Anterior cingulate cortex (tissue), 58 donors: ENCODE measurements at places on chromosomes 7 and 10.
A peak's percentile ranks its signal among the peaks of the same experiment; 100 is the strongest.

DNA sequence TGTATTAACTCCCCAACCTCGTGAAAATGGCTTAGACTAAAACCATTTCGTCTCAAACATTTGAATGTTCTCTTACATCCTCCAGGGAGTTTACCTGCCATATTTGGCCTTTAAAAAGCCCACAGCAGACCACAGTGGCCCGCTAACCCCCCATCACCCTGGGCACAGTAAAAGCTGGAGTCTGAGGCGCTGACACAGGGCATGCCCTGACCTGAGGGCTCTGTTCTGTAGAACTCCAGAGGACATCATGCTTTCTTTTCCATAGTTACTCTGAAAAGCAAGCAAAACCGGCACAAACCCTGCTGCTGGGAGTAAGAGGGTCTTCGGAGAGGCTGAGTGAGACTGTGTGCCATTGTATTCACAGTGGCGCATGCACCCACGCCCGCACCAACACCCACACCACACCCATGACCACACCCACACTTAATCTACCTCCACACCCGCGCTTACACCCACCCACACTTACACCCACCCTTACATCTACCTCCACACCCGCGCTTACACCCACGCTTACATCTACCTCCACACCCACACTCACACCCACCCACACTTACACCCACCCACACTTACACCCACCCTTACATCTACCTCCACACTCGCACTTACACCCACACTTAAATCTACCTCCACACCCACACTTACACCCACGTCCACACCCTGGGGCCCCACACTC lies 32.1 kb downstream of the LRRC27 start:
- peak; percentile 91 for DNase-seq

GRCh38 chr7:88347517-88347916 lies 40.8 kb upstream of the STEAP4 start:
- no peak for DNase-seq

DNA sequence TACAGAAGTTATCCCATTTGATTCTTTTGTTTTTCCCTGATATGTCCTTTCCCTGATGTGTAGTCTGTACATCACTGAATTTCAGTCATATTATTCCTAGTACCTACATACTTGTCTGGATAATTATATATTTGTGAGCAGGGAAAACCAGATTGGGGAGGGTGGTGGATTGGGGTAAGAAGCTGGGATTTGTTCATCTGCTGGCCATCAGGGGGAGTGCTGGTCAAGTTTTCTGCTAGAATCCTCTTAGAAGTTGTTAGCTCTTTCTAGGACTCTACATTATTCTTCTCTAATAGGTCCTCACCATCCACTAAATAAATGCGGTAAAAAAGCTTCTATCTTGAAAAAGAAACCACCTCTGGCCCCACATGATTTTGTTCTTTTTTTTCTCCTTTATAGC lies 232.7 kb upstream of the TAC1 start:
- no peak for DNase-seq

DNA sequence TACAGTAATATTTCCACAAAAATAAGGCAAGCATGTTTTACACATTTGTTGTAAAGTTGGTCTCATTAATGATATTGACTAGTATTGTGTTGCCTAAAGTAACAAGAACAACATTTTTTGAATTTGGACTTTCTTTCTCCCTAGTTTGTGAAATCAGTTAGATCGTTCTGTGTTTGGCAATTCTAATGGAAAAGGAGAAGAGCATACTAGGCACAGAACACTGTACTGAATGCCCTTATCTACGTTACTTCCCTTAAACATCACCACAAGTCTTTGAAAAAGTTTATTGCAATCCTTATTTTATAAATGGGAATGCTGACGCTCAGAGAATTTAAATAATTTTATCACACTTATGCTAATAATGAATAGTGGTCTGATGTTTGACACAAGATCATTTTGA lies 372.2 kb downstream of the EXOC4 start:
- no peak for DNase-seq

- DNase-seq: no peak
Observed at GRCh38 chr7:24024276-24025068, 259.5 kb upstream of the NPY start.

GRCh38 chr10:1289591-1289990 lies 233.4 kb downstream of the WDR37 start:
- no peak for DNase-seq

- DNase-seq: no peak
Observed at GRCh38 chr10:34674176-34674575, 140.9 kb downstream of the PARD3 start.

DNA sequence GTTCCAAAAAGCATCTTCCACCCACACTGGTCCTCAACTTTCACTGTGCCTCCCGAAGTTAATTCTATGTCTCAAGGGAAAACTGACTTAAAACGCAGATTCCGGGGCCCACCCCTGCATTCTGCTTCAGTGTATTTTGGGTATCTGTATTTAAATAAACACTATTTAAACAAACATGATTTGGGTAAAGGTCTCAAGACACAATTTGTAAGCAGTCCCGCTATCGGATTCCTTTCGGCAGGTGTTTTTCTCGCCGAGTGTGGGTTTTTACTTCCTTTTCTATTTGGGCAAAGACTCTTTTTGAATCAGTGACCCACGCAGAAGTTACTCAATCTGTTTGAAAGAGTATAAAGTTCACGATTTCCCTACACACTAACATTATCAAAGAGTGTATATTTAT lies 1.2 kb downstream of the PDIA4 start:
- DNase-seq: no peak

DNA sequence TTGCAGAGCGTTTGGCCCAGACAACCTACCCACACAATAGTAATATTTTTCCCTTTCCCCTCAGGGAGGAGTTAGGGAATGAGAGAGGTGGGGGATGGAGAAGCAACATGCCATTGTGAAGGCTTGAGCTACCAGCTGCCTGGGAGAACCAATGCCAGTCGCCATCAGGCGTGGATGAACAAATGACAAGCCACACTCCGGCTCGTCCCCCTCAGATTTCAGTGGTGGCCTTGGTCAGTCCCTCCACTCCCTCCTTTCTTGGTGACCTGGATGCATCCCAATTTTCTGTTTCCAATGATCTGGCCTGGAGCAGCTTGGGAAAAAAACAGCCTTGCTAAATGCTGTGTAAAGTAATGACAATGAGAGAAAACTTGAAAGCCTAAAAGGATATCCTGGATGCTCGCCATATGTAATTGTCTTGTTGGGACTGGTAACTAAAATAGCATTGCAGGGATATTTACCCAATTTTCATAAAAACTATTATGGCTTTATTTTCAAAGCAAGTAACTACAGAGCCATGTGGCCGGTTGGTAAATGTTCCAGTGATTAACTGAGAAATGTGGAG lies 110.7 kb downstream of the ICA1 start:
- no peak for DNase-seq

GRCh38 chr10:126468467-126468866 lies 80.2 kb upstream of the ADAM12 start:
- DNase-seq: no peak

DNA sequence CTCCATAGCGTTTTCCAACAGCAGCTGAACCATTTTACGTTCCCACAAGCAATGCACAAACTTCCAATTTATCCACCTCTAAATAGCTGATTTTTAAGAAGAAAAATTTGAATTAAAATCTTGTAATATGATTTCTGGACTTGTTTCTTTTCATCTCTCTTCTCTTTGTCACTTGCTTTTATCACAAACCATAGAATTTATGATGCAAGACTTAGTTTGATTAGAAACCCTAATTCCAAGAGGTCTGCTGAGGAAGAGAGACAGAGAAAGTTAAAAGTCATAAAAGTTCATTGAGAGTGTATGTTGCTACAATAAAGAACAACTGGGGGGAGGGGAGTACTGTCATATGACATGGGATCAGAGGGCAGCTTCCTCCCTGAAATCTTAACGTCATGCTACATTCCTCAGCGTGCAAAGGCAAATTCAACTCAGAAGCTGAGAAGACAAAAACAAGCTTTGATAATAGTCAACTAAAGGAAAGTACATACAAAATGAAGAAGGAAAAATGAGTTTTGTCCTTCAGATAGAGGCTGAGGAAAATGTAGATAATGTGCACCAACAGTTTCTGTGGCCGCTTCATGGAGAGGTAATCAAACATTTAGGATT lies 18.4 kb upstream of the CUBN start:
- no peak for DNase-seq

DNA sequence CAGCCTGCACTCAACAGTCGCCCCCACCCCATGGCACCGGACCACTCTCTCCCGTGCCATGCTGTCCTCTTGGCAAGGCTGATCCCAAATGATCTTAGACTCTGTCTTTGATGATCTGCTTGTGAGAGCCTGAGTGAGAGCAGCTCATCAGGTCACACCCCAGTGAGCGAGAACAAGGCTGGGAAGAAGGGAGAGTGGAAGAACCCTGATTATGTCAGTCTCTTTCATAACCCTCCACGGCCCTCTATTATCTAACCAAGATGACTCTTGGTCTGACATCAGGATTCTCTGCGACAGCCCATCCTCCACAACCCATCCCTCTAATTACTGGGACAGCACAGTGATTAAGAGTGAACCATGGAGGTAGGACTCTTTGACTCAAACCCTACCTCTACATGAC lies 53.1 kb upstream of the C7orf33 start:
- DNase-seq: no peak

- no peak for DNase-seq
Observed at GRCh38 chr10:48493083-48493871, 111.6 kb downstream of the ARHGAP22 start.

DNA sequence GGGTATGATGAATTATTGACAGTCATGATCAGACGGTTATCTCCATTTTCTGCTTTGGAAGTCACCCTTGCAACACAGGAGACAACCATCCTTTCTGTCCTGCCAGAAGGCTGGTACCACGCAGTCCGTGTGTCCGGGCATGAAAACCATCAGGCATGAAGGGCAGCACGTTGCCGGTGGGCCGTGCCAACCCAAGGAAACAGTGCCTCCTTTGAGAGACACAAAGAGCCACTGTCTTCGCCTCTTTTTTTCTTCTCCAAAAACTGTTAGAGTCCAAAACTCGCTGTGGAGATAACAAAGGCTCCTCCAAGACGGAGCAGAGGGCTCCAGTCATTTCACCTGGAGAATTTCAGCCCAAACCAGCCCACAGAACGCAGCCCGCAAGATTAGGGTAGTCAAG lies 60.4 kb upstream of the ARHGAP21 start:
- DNase-seq: peak; percentile 76

GRCh38 chr7:128240696-128241386 lies at the start of gene LEP:
LEP (plus strand) TSS chr7:128241278; CDS start chr7:128252019, 10,741 bp downstream.
- no peak for DNase-seq

DNA sequence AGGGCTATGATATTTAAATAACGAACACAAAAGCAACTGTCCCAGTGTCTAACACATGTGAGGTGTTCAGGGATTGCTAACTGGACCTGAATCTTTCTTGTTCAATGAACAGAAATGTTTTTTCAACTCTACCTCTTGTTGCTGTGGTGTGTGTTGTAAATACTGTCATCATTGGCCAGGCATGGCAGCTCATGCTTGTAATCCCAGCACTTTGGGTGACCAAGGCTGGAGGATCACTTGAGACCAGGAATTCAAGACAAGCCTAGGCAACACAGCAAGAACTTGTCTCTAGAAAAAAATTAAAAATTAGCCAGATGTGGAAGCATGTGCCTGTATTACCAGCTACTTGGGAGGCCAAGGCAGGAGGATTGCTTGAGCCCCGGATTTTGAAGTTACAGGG lies 1250.9 kb downstream of the TYW1 start:
- no peak for DNase-seq

- DNase-seq: no peak
Observed at GRCh38 chr10:119542988-119543813, 682 bp upstream of the RGS10 start.

DNA sequence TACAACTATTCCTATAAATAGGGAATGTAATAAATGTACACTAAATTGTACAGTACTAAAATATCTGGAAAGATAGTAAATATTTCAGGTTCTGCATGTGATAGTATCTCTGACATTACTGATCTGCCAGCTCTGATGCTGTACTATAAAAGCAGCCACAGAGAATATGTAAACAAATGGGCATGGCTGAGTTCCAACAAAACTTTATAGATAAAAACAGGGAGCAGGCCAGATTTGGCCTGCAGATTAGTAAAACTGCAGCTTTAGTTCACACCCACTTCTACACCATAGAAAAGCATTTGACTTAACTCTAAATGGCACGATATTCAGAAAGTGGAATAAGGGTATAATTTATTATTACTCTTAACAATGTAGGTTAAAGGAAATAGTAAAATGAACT lies 18.8 kb upstream of the TLL2 start:
- DNase-seq: no peak

DNA sequence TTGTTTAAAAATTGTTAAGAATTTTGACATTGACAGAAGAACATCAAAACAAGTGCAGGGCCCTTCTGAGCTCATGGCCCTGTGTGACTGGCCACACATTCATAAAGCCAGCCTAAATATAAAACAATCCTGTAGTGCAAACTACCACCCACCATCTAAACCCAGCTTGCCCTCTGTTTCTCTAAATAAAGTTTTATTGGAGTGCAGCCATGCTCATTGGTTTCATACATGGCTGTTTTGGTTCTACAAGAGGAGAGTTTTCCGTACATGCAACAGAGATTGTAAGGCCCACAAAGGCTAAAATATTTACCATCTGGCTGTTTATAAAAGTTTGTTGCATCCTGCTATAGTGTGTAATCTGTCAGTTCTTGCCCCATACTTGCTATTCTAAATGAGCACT lies 54.6 kb upstream of the TRIM24 start:
- no peak for DNase-seq
